Activated CD8-positive, alpha-beta memory T cell treated with anti-CD3 and anti-CD28 coated beads for 1 hour (primary cell): ENCODE measurements at places on chromosomes 5 and 9.

GRCh38 chr5:32562843-32563242 is 22.5 kb upstream of the SUB1 start:
- DNase-seq, result no peak

DNA sequence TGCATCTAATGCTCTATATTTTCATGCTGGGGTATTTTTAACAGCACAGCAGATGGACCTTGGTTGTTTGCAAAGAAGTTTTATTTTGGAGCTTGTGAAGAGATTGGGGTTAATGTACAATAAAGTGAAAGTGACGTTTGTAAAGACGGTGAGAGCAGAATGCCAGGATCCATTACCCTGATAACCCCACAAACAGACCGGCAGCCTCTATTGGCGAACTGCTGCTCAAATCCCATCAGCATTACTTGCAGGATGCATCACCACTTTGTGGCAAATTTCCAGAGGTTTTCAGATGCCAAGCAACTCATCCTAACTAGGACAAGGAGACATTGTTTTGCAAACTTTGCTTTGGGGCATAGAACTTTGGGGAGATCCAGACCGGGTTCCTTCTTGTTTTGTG is 383.3 kb upstream of the ZNF462 start:
- no peak for DNase-seq

- DNase-seq, result peak; percentile 55
These were observed 44.6 kb downstream of the STC2 start for GRCh38 chr5:173283318-173284288.

DNA sequence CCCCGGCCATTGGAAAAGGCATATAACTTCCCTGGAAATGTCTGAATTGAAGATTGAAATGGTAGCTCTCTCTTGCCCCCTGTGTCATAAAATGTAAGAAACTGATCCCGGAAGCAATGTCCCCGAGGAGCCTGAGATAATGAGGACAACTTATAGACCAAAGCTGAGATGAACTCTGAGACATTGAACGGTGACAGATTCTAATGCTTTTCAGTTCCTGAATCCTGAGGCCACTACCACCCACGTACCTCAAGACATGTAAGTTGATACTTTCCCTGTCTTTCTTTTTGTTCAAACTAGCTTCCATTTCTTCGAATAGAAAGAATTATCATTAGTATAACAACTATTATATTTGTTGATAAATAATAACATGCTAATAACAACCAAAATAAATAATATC is 51.0 kb downstream of the KIF4B start:
- no peak for DNase-seq

- DNase-seq, result no peak
These were observed 77.5 kb downstream of the ZSWIM6 start for GRCh38 chr5:61409568-61409967.

- DNase-seq, result no peak
These were observed 88.3 kb downstream of the LHFPL2 start for GRCh38 chr5:78560000-78560855.

DNA sequence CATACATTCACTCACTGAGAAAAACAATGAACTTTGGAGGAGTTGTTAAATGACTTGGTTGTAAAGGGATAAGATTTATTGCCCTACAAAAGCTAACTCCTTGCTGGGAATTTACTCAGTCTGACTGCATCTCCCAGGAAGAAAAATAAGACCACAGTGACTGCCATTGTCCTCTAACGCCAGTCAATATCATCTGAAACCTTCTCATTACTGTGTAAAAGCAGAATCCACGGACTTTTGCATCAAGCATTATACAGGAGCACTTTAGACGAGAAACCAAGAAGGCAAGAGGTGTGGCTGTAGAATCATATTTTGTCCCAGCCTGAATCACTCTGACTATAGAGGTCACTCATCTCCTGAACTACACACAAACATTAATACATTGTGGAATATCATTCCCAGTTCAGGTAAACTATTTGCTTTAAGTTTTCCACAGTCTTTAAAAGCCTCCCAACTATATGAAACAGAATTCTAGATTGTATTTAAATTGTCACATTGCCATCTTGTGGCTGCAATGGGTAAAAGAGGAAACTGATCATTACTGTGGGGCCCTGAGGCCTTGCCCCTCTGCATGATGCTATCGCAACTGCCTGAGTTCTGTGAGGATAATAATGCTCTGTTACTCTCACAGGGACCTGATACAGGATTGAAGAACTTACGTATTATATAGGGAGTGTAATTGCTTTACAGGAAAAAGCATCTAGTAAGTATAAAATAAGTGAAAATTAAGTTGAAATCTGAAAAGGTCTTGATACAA is 142.9 kb downstream of the SLCO4C1 start:
- DNase-seq, result no peak

GRCh38 chr5:77452351-77452750 is 39.8 kb downstream of the WDR41 start:
- DNase-seq, result no peak

DNA sequence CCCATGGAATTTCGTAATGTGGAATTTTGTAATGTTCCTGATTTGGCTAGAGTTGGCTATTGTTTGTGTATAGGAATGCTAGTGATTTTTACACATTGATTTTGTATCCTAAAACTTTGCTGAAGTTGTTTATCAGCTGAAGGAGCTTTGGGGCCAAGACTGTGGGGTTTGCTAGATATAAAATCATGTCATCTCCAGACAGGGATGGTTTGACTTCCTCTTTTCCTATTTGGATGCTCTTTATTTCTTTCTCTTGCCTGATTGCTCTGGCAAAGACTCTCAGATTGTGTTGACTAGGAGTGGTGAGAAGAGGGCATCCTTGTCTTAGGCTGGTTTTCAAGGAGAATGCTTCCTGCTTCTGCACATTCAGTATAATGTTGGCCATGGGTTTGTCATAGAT is 91.0 kb downstream of the NNT start:
- DNase-seq, result no peak
